ENCODE measurements at places on chromosomes 11 and 22.

DNA sequence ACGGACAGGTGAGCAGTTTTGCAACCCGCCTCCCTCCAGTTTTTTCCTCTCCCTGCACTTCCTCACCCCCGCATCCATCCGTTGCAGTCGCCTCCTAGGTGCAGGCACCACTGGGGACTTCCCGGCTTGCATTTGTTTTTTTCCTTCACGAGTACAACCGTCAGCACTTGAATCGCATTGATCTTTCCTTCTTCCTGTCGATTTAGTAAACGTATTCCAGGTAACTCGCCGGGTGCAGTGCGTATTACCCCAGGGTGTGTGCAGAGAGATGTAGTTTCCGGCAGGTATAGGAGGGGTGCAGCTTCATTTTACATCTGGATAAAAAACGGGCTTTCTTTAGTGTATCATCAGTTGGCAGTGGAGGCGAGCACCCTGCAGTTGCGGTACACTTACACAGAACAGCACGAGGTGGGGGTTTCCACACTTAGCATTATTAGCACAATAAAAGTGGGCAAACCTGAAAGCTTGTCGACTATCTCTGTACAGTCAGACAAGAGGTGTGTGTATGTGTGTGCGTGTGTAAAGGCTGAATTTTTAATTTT is at the start of gene SORL1-AS1:
Gene SORL1-AS1, minus strand, starts transcription at position 359 of the 542 bp plus-strand sequence.
- peak; percentile 58 for DNase-seq

DNA sequence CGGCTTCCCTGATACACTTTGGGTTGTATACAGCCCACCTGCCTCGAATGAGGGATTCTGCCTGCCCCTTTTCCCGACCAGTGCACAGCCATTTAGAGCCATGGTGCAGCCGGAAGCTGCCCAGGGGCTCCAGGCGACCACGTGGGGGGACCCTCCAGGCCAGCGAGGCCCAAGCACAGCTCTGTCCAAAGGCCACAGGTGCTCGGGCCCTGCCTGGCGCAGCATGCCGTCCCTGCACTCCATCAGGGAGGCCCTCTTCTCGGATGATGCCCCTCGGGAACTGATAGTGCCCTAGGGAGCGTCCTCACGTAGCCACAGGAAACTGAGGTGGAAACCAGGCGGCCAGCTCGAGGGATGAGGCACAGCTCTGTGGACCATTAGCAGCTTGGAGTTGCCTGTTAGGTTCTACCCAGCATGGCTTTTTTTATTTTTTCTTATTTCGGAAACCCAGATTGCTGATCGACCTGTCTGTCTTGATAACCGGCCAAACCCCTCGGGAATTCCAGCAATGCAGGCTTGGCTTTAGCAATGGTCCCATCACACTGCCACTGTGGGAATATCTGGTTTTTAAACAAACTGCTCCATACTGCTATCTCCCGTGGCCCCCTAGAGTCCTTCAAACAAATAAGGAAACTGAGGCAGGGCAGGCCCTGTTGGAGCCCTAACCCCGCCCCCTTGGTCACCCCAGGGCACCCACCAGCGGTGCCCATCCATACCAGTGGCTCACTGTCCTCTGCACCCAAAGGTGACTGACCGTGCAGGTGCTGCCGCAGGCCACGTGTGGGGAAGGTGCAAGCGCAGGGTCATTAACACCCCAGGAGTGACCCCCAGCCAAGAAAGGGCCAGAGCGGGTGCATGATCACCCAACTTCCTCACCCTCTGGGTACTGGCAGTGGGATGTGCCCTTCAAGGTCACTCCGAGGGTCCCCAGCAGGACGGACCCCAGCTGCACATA is 8.0 kb downstream of the ANO1 start:
- DNase-seq = no peak

- no peak for DNase-seq
Observed at GRCh38 chr11:36316049-36316448, 20.0 kb downstream of the PRR5L start.

DNA sequence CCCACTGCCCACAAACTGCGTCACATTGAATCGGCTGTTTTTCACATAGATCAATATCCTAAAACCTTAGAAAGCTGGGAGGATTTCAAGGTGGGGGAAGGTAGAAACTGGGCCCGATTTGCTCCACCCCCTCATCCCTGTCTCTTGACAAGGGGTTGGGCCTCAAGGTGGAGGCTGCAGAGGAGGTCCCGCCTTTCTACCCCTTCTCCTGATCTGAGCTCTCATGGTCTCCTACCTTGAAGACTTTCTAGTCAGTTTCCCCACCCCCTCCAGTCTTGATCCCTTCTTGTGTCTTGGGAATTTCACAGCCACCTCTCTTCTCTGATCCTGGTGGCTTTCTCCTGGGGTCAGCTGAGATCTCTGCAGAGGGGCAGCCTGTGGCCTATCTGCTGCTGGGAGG is 4.5 kb upstream of the STARD10 start:
- DNase-seq = no peak

DNA sequence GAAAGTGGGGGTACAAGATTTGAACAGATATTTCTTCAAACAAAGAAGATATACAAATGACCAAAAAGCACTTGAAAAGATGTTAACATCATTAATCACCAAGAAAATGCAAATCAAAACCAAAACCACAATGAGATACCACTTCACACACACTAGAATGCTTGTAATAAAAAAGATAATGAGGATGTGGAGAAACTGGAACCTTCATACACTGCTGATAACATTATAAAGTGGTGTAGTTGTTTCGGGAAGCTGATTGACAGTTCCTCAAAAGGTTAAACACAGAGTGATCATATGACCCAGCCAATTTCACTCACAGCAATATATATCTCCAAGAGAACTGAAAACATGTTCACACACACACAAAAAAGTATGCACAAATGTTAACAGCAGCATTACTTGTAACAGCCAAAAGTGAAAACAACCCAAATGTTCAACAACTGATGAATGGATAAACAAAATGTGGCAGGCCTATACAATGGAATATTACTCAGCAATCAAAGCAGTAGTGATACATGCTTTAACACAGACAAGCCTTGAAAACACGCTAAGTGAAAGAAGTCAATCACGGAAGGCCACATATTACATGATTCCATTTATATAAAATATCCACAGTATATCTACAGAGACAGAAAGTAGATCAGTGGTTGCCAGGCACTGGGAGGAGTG is 15.1 kb downstream of the PITPNB start:
- no peak for DNase-seq

GRCh38 chr22:35551549-35552177 is 11.0 kb downstream of the RASD2 start:
- DNase-seq = no peak

GRCh38 chr11:109911488-109911887 is 181.7 kb upstream of the ZC3H12C start:
- no peak for DNase-seq

DNA sequence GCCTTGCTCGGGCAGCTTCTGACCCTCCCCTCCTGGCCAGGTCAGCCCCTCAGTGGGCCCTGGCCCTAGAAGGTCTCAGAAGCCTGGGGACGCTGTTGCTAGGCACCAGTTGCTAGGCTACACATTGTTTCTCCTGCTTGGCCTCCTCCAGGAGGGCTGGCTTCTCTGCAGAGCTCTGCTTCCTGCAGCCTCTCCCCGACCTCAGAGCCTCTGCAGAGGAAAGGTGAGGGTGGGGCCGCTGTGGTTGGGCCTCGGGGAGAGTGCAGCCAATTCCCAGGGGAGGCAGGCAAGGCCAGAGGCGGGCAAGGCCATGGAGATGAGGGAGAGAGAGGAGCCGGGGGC is 27.6 kb upstream of the LRRC10B start:
- no peak for DNase-seq

DNA sequence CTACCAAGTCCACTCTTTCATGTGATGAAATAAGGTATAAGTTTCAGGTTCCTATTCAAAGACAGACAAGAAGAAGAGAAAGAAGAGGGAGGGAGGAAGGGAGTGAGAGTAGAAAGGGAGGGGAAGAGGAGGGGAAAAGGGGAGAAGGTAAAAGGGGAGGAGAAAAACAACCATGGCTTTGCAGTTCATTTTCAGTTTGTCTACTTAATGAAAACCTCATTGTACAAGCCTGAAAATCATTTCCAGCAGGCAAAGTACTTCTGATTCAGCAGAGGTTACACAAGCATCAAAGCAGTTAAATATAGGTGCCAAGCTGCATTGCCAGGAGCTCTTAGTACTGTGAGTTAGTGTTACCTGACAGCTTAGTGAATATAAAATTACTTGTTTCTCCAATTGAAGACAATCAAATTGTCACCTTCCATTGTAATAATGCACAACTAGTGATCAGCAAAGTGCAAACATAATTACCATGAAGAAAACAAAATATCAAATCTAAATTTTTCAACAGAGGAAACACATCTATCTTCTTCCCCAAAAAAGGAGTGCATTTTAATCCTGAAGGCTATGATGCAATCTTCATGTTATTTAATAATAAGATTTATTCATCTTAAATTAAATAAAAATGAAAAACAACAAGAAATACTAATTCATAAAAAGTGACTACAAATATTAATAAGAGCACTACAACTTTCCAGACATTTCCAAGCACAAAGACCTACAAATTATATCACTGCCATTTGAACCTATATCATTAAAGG is 8.2 kb downstream of the SOX6 start:
- DNase-seq = no peak

GRCh38 chr22:22046370-22046769 is 63.8 kb upstream of the TOP3B start:
- no peak for DNase-seq

DNA sequence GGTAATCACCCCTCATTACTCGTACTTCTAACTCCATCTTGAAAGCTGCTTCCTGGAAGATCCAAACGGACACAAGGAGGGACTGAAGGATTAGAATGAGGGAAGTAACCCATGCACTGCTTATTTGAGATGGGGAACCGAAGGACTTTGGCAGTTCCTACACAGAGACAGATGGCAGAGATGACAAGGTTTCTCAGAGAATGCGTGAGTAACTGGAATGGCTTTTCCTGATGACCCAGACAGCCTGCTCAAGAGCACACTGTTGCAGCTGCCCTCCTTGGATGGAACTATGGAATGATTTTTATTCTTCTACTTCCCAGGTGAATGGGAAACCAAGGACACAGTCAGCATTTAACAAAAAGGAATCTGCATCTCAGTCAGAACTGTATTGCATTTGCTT is 7.3 kb downstream of the KCNJ11 start:
- DNase-seq = no peak

DNA sequence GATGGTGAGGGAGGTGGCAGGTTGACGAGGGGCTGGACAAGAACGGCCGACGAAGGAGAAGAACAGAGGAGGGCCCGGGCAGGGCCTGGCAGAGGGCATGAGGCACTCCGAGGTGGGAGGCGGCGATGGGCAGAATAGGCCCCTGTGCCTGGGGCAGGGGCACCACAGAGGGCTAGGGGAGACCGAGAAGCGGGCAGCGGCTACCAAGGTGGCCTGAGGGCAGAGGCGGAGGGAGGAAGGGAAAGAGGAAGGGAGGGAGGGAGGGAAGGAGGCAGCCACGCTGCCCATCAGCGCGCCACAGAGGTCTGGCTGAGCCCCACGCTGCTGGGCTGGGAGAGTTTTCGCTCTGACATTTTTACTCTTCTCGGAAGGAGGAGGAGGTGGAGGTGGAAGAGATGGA is 11.3 kb downstream of the LSP1 start:
- no peak for DNase-seq

- no peak for DNase-seq
Observed at GRCh38 chr11:128424851-128425285, 162.5 kb downstream of the ETS1 start.

GRCh38 chr22:19665784-19666672 is 48.3 kb upstream of the SEPTIN5 start:
- no peak for DNase-seq

GRCh38 chr11:108729227-108729871 is 64.5 kb downstream of the DDX10 start:
- DNase-seq = no peak
